NCI-H1417 treated with DMSO at 0.1 percent for 48 hours (cell line): ENCODE measurements at places on chromosomes 11 and 22.
A peak's percentile ranks its signal among the peaks of the same experiment; 100 is the strongest.

GRCh38 chr11:57787920-57788702, 26.5 kb downstream of the CTNND1 start:
- no peak for DNase-seq

GRCh38 chr11:114472661-114473060, 33.4 kb downstream of the REXO2 start:
- DNase-seq: no peak

DNA sequence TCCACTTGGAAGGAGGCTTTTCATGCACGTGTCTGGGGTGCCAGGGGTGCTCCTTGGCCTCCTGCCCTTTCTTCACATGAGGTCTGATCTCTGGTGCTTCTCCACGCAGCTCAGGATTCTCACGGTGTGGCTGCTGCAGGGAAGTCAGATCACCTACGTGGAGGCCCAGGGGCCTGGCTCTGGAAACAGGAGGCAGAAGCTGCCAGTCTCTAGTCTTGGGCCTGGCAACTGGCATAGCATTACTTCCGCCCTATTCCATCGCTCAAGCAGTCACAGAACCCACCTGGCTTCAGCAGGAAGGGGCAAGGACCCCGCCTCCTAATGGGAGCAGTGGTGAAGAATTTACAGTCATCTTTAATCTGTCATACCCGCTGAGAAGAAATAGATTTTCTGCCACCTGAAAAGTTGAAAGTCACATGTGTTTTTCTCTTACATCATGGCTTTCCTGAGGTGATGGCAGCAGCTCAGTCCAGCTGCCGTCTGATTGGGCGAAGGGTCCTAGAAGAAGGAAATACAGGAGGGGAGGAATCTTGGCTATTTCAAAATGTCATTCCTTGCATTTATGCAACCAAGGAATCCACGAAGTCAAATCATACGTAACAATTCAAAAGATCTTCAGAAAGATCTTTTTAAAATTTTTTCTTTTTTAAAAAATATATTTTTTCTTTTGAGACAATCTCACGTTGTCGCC, 50.1 kb upstream of the DKK3 start:
- DNase-seq: no peak

DNA sequence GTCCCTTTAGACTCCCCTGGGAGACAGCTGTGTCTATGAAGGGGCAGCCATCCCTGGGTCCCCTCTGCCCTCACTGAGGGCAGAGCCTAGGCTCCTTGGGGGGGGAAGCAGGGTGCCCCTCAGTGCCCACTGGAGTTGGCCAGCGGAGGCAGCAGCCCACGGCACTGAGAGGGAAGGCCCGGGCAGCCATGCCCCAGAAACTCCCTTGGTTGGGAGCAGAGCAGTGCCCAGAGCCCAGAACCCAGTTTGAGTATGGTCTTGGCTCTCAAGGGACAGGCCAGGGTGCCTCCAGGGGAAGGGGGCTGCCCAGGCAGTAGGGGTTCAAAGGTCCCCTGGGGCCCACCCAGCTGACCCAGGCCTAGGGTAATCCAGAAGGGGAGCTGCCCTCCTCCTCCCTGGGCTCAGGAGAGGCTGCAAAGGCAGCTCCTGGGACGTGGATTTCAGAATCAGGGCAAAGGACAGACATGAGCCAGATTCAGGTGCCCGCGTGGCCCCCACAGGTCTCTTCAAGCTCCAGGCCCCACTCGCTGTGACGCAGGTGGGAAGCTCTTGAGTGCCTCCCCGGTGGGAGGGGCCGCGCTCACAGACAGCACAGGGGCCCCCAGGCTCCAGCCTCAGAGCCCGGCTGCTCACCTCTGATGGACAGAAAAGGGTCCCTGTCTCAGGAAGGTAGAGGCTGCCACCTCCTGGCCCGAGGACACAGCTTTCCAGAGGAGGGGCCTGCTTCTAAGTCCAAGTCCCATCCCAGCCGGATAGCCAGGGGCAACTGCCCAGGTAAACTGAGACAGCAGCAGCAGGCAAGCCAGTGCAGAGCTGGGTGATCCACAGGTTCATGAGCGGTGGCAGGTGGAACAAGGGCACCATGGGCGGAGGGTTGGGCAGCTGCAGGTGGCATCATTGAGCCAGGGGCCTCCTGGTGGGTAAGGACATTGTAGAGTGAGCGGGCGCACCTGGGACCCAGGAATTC, 2.6 kb downstream of the C11orf21 start:
- DNase-seq: no peak

GRCh38 chr22:50602338-50602700, 1.7 kb downstream of the MAPK8IP2 start:
- DNase-seq: no peak

GRCh38 chr11:119229288-119229672, 23.1 kb downstream of the CBL start:
- no peak for DNase-seq

- DNase-seq: peak; percentile 61
These were observed 671 bp upstream of the PICALM start for GRCh38 chr11:86069408-86070101.

DNA sequence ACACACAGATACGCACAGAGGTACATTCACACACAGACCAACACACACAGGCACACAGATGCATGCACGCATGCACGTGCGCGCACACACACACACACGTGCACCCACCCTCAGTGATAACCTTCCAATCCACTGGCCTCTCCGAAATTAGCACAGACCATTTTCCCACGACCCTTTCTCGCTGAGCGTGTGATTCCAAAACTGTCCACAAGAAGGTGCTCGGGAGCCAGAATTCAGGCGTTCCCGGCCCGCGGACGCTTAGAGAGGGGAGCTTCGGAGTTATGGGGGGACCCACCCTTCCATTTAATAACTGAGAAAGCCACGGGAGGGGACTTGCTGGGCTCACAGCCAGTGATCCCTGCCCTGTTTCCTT, 33.8 kb upstream of the SLC35C1 start:
- DNase-seq: no peak

- no peak for DNase-seq
These were observed 585 bp downstream of the CYB5R3 start for GRCh38 chr22:42648368-42649245.

GRCh38 chr11:120236169-120237107, 3.5 kb upstream of the POU2F3 start:
- DNase-seq: no peak

- no peak for DNase-seq
These were observed 37.1 kb upstream of the IL17RA start for GRCh38 chr22:17047656-17048055.

DNA sequence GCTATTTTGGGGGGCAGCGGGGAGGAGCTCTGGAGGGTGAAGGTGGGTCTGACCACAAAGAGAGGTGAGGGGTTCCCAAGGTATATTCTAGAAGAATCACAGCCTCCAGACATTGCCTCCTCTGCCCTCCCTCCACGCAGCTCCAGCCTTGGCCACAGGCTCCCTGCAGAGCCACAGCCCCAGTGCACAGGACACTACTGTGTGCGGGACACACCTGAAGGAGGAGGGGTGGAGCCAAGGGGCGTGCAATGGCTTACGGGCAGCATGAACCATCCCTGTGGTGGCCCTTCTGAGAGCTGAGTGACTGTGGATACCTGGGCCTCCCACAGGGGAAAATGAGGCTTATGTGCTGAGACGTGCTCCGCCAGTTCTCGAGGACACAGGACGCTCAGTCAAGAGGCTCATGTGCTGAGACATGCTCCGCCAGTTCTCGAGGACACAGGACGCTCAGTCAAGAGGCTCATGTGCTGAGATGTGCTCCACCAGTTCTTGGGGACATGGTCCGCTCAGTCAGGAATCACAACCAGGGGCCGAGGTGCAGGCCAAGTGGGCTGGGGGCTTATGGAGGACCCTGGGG, 417.3 kb downstream of the SHANK2 start:
- DNase-seq: no peak

GRCh38 chr11:68115285-68115684, 5.9 kb downstream of the CHKA start:
- DNase-seq: no peak

GRCh38 chr11:121571506-121571905, 118.7 kb upstream of the SORL1-AS1 start:
- DNase-seq: no peak

DNA sequence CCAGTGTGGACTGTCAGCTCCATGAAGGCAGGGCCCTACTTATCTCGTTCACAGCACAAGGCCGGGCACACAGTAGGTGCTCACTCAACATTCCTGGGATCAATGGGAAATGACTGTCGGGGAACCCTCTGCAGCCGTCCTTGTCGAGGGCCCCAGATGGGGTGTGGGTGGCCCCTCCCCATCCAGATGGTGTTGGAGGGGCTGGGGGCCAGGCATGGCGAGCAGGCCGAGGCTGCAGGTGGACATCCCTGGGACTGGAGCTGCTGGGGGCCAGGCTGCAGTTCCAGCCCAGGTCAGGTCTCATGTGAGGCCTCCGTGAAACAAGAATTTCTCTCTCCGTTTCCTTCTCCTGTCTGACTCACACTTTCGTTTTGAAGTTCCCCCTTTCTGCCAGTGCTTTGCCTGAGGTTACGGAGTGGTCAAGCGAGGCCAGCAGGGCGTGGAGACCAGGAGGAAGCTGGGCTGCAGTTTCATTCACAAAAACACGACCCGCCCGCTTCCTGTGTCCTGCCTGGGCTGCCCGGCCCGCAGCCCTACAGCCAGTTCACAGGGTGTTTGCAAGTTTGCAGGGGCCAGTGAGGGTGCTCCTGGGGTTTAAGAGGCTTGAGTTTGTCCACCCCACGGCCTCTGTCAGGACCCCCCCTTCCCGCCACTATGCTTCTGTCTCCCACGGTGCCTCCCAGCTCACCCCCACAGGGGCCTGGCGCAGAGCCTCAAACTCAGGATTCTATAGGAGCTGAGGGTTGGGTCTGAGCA, 4.5 kb downstream of the MYEOV start:
- DNase-seq: no peak

DNA sequence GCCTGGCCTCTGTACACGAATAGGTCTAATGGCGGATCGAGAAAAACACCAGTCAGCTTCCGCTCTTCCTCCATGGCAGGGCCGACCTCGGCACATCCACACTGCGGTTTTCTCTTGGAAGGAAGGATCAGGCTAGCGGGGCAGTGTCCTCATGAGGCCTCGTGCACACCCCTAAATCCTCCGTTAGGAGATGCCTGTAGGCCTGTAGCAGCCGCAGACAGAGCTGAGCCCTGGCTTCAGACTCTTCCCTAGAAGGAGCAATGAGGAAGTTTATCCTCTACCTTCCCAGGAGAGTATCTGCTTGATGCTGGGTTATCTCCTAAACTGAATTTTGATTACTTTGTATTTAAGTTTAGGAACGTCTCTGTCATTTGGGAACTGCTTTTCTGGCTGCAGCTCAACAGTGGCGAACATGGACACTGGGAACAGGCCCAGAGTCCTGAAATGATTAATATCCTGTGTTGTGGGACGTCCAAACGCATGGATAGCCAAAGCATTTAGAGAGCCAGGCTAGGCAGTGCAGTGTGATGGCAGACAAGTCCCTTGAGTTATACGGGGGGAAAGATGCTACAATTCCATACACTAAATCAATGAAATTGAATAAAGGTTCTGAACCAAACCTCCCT, 16.5 kb upstream of the BMAL1 start:
- DNase-seq: no peak

GRCh38 chr11:90855531-90855930, 632.7 kb upstream of the CHORDC1 start:
- DNase-seq: no peak

GRCh38 chr11:102367364-102367763, 20.4 kb downstream of the BIRC2 start:
- DNase-seq: no peak

DNA sequence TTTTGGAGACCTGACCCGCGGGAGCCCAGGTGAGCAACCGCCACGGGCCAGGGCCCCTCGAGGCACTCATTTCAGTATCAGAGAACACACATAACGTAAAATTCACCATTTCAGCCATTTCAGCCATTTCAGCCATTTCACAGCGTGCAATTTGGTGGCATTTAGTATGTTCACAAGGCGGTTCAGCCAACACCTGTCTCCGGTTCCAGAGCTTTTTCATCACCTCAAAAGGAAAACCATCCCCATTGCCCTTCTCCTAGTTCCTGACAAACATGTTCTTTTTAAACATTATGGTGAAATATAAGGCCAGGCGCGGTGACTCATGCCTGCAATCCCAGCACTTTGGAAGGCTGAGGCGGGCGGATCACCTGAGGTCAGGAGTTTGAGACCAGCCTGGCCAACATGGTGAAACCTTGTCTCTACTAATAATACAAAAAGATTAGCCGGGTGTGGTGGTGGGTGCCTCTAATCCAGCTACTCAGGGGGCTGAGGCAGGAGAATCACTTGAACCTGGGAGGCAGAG, 119.3 kb downstream of the KCNQ1 start:
- no peak for DNase-seq

DNA sequence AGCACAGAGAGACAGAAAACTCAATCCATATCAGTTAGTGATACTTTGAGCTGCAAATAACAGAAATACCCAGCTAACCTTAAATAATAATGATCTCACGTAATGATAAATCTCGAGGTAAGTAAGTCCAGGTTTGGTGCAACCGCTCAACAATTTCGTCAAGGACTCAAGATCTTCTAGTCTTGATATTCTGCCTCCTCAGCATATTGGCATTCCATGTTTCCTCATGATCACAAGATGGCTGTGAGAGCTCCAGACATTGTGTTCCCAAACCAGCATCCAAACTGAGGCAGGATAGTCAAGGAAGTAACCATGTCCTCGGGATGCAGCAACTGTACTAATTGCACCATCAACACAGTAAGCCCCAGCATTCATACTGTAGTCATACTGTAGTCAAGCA, 7.5 kb upstream of the LARGE1 start:
- DNase-seq: no peak

DNA sequence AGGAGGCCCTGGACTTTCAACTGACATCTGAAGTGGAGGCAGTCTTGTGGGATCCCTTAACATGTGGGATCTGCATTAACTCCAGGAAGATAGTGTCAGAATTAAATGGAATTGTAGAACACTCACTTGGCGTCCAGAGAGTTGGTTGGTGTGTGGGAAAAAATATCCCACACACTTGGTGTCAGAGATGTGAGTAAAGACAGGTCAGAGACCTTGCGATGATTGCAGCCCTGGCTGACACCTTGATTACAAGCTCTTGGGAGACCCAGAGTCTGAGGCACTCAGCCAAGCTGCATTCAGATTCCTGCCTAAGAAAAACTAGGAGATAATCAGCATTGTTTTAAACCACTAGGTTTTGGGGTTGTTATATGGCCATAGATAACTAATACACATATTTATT, 7.2 kb upstream of the TPCN2 start:
- no peak for DNase-seq

DNA sequence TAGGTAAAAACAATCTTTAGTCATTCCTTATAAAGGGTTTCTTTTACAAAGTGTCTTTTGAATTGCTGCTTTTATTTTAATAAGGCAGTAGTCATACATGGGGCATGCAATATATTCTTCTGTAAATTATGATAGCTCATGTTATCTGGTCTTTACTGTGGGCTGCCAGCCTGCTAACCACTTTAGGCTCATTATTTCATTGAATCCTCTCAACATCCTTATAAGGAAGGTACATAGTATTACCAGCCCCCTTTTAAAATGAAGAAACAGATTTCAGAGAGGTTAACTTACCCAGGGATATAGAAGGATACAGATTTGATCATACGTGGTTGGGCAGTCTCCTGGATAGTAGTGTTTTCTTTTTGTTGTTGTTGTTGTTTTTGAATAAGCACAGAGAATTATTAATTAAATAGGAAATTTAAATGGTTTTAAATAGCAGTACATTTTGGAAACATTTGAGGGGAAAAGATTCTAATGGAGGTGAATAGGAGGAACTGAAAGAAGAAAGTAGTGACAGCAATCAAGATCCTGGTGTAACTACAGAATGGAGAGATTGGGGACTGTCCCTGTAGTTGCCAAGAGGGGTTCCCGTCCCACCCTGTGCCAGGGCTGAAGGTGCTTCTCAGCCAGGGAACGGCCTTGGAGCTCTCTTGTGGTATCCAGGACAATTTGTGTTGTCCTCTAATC, 21.0 kb downstream of the SPECC1L start:
- DNase-seq: no peak
